ENCODE measurements at places on chromosomes 2 and 18.

- DNase-seq, result no peak
These were observed 558.3 kb upstream of the GCFC2 start for GRCh38 chr2:76268902-76269620.

DNA sequence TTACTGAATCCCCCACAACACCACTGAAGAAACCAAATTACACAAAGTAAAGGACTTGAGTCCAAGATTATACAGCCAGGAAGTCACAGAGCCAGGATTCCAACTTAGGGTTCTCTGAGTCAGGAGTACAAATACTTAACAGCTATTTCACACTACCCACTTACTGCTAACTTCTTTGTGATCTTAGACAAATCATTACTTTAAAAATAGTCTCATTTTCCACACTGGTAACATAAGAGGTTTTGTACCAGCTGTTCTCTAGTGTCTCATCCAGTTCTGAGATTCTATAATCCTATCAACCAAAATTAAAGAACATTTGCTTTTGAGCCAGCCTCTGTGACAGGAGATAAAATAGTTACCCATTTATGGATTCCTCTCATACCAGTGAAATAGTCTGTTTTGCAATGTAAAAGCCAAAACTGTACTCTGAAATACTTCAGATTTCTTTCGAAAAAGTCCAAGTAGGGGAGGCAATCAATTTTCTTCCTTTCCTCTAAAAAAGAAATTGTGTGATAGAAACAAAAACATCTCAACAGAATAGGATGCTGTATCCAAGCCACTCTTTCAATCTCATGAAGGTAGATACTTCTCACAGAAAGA, 157.6 kb downstream of the LRATD1 start:
- no peak for DNase-seq

- DNase-seq, result no peak
These were observed 17.6 kb upstream of the ADI1 start for GRCh38 chr2:3536682-3537632.

DNA sequence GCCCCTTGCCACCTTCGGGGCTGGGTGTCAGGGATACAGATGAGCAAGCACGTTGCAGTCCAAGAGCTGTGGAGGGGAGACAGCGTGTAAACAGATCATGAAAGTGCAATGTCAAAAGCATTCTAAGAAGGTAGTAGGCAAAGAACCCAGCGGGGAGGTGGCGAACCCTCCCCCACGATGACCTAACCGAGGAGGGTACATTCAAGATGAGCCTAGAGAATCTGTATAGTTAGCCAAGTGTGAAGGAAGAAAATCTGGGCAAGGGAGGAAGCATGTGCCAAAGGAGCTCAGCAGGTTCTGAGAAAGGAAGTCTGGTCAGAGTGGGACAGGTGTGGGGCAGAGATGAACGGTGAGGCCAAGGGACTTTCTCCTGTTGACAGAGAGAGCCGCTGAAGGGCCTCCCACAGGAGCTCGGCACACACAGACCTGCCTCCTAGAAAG, 106.9 kb downstream of the SP3 start:
- DNase-seq, result no peak

GRCh38 chr2:122213312-122213711, 457.9 kb downstream of the TSN start:
- no peak for DNase-seq

- no peak for DNase-seq
These were observed 119.3 kb upstream of the SIX2 start for GRCh38 chr2:45128580-45128997.

- no peak for DNase-seq
These were observed 82.7 kb upstream of the POMC start for GRCh38 chr2:25251071-25251421.

GRCh38 chr2:144235050-144235449, 284.9 kb downstream of the ZEB2 start:
- no peak for DNase-seq

GRCh38 chr18:57516056-57516455, 70.4 kb downstream of the FECH start:
- no peak for DNase-seq

All from activated CD4-positive, CD25-positive, alpha-beta regulatory T cell treated with anti-CD3 and anti-CD28 coated beads, Interleukin-2, amount 50 U/mL, for 16 hours (primary cell).